ENCODE measurements at places on chromosomes 6 and 20. TPM values are rescaled to one million over a fixed set of nuclear protein-coding genes. Genes with fewer than 3 reads are reported as not detected.
A peak's percentile ranks its signal among the peaks of the same experiment; 100 is the strongest.

Gene RBM24
- 2.0 TPM for total RNA-seq

Gene TRAPPC3L
- total RNA-seq, result not detected

DNA sequence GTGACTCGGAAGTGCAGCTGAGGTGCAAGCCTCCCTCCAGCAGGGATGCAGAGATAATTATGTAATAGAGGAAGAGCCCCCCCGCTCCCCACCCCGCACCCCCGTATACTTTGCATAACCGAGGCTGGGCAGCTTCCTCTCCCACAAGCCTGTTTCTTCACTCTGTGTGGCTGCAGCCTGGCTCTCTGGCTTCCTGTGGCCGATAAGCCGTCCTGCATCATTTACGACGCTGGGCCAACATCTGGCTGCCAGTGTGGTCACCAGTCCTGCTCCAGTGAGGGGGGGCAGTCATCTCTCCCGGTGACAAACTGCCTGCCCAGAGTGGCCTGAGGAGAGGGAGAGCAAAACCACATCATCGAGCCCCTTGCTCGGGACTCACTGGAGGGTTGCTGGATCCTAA is 59.2 kb downstream of the RBM38 start:
- peak; percentile 49 for DNase-seq
- no peak overlapping the region for H3K4me3 ChIP-seq
- H3K27ac ChIP-seq, result no peak overlapping the region
- H3K4me1 ChIP-seq, result peaks cover 20% of the 10 kb centered on the region

Gene IL17A
- total RNA-seq, result not detected
